ELF-1 (cell line): ENCODE measurements at places on chromosomes 4 and X.

- peak; percentile 62 for DNase-seq
Observed at GRCh38 chr4:1856943-1857699, 1.2 kb upstream of the LETM1 start.

DNA sequence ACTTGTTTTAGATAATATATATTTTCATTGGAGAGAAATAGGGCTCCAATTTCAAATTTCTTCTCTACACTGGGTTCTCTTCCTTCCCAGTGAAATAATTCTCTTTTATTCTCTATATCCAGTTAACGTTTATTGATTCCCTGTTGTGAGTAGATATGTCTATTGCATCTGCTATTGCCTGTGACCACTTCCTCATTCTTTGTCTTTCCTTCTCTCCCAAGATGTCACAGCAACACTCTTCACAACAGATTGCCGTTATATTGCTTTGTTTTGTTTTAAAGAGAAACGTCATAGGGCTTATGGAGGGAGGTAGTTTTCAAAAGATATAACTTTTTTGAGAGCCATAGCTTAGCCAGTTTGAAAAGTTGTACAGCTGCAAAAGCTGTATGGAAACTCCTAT is 343.8 kb downstream of the ARHGAP24 start:
- DNase-seq, result no peak

- no peak for DNase-seq
Observed at GRCh38 chr4:61828960-61829359, 628.8 kb downstream of the ADGRL3 start.

- no peak for DNase-seq
Observed at GRCh38 chr4:40185830-40186664, 10.8 kb upstream of the RHOH start.

GRCh38 chrX:74527350-74527749 is 87.1 kb downstream of the RLIM start:
- no peak for DNase-seq

- DNase-seq, result no peak
Observed at GRCh38 chr4:159193046-159193620, 90.3 kb downstream of the RAPGEF2 start.

DNA sequence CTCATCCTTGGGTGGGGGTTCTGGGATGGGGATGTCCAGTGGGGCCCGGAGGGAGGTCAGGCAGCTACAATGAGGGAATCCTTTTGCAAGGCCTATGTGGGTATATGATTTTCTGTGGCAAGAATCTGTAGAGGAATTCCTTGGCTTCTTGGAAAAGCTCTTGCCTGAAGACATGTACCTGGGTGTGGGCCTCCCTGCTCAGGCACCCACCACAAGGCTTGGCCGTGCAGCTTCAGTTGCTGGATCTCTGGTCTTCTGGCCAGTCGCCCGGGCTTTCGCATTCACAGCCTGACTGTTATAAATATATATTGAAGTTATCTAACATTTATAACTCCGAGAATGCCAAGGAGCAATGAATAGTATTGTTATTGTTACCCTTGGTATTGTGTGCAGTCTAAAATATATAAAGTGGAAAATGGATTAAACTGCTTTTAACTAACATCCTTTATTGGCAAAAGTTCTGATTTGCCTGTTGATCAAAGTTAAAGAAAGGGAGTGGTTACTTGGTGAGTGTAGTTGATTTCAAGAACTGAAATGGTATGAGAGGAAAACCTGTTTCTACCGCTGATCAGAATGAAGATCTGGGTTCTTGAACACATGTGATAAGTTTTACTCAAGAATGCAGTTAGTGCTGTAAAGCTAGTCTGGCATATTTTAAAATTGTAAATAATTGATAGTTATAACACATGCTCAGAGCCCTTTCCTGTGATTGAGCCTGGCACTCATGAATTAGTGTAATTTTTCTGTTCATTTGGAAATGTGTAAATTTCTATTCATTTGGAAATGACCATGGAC is 36.0 kb downstream of the PTTG2 start:
- no peak for DNase-seq

GRCh38 chr4:54585321-54586000 is 72.3 kb upstream of the KIT start:
- DNase-seq, result no peak

- DNase-seq, result no peak
Observed at GRCh38 chr4:31187979-31188378, 467.8 kb downstream of the PCDH7 start.

DNA sequence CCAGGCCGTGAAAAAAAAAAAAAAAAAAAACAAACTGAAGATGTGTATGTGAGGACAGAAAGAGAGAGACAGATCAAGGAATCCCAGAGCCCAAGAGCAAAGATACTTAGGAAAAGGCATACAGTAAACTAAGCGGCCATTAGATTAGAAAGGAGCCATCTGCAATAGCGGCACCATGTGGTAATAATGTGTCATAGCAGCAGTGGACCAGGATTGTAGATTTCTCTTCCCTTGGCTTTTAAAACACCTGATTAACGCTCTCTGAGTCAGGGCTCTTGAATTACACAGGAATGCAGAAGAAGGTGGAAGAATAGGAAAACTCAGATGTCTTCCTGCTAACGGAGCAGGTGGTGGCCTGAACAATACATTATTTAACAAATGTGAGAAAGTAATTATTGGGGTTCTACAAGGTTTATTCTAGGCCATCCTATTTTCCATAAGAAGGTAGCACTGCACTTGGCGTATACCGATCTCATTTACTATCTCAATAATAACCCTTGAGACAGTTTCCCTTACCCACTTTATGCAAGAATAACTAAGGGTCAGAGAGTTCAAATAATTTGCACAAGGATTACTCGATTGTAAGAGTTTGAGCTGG is 182.7 kb downstream of the KCNIP4 start:
- peak; percentile 50 for DNase-seq

- no peak for DNase-seq
Observed at GRCh38 chrX:28133763-28134162, 152.5 kb upstream of the DCAF8L1 start.

DNA sequence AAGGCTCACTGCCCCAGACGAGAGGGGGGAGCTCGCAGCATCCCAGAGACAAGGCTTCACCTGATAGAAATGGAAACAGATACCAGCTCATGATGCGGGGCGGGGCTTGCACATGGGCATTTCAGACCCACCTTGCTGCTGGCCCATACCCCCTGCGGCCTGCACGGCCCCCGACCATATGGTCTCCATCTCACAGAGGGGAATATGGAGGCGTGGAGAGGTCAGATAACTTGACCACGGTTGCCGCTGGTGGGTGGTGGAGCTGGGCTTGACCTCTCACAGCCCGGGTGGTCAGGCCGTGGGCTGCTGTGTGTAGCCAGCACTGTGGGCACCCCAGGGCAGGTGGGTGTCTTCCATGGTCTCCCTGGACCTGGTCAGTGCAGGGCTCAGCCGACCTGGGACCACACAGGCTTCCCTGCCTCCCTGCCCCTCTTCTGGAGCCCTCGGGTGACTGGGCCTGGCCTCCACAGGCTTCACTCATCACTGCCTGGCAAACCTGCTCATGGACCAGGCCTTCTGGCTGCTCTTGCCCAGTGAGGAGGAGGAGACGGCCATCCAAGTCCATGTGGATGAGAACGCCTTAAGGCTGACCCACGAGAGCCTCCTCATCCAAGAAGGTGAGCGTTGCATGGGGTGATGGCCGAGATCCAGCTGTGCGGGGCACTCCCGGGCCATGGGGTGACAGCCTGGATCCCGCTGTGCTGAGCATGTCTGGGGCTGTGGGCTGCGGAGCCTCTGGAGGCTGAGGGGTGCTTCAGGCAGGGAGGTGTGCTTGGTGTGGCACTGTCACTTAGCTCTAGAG is 16.8 kb downstream of the SH3TC1 start:
- DNase-seq, result no peak

GRCh38 chr4:1788254-1788973 is 4.7 kb upstream of the FGFR3 start:
- no peak for DNase-seq

DNA sequence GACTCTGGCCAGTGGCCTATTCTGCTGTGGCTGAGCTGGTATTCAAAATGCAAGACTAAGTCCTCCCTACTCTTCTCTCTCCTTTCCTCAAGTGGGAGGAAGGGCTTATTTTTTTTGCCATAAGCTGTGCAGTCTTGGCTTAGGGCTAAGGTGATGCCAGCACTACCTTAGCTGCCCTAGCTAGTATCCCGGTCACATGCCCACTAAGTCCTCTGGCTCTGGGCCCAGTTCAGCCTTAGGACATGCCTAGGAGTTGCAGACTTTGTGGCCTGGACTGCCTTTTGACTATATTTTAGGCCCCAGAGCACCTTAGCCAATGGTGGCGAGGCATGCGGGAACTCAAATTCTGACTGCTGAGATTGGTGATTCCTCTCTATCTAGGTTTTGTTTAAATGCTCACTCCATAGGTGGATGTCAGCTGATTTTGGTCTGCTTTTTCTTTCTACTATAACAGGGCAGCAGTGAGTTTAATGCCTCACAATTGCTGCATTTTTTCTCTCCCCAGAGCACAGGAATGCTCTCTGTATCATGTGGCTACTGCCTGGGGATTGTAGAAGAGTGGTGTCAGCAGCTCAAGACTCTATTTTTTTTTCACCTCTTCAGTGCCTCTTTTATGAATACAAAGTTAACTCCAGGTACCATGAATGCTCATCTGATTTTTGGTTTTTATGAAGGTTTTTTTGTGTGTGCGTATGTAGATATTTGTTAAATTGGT is 472.9 kb upstream of the GRID2 start:
- no peak for DNase-seq

DNA sequence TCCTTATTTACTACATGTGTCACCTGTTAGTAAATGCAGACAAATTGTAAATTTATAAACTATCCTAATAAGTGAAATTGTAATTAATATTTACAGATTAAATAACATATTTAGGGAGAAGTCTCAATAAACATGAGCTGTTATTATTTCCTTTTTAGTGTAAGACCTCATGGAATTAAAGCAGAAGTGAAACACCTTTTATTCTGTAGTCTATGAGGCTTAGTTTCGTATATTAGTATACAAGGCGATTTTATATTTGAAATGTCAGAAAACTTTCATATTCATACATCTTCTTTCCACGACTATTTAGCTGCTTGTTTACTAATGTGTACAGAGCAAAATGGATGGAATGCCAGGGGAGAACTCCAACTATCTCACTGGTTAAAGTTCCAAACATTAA is 414.4 kb downstream of the ARHGAP24 start:
- no peak for DNase-seq

DNA sequence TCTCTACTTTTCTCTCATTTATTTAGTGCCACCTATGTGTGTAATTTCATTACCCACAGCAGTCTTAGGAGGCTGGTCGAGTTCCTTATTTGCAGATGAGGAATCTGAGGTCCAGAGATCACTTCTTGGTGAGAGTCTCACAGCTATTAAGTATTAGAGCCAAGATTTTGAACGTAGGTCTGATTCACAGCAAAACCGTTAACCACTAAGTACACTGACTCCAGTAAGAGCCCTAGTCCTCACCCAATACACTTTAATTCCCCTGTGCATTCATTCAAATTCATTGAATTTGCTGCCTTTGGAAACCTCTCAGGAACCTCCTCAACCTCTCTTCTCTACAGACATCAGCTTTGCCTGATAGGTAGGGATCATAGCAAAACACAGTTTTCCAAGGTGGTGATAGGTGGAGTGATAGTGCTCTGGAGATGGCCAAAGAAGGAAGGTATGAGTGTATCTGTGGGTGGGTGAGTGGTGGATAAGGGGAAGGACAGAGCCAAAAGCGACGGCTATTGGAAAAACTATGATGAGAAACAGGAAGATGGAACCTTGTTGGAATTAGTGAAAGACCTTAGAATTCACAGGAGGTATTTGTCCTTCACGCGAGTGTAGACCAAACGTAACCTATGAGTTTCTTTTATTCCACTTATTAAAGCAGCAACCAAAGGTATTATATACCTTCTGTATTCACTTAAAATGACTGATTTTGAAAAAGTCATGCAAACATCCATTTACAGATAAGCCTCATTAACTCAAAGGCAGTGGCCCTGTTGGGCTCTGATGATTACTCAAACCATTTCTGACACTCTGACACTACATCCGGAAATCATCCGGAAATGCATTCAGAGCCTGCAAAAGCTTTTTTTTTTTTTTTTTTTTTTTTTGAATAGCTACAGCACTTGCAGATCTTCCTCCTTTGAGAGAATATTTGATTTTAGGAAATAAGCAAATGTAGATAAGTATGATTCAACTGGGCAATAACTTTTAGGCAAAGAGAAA is 6.3 kb downstream of the FMR1 start:
- DNase-seq, result no peak

GRCh38 chr4:114226968-114227760 is 247.7 kb upstream of the ARSJ start:
- DNase-seq, result no peak

GRCh38 chr4:156766846-156767245 is 204.8 kb downstream of the PDGFC start:
- DNase-seq, result no peak

DNA sequence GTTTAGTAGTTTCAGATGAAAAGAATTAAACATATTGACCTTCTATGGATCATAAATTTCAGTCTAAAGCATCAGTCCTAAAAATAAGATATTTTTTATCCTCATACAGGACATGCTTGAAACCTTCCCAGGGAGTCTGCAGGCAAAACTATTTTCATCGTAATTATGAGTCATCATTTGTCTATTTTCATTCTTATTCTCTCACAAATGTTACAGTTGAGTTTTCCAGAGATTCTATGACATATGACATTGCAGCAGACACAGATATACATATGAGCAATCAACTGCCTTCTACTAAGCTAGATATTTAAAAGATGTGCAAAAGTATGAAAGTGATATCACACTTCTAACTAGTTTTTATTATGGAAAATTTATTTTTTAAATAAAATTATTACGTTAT is 398.0 kb downstream of the MAGEB5 start:
- no peak for DNase-seq

DNA sequence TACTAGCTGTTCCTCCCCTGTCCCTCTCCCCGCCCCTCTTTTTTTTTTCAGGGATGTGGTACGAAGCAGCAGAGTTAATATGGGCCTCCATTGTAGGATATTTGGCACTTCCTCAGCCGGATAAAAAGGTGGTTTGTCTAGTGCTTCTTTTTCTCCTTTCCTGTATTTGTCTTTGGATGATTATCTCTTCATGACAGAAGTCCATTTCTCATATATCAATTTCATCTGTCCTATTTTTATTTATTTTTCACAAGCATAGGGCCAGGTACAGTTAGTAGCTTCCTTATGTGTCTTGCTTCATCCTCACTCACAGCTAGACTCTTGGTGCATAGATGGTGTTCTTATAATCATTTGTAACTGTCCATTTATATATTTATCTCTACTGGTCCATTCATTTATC is 89.6 kb downstream of the NEUROG2 start:
- DNase-seq, result no peak
